ENCODE measurements at places on chromosomes 7 and 10.

- H3K36me3 ChIP-seq, result no peaks in the 10 kb centered on the region
- peaks cover 32% of the 10 kb centered on the region for H3K27me3 ChIP-seq
- H3K27ac ChIP-seq, result no peak overlapping the region
These were observed 74.6 kb upstream of the KCNMA1 start for GRCh38 chr10:77712207-77712606.

GRCh38 chr10:14460447-14460846, 129.7 kb upstream of the FRMD4A start:
- H3K36me3 ChIP-seq, result no peaks in the 10 kb centered on the region
- peaks cover 5% of the 10 kb centered on the region for H3K27me3 ChIP-seq
- no peak overlapping the region for H3K4me3 ChIP-seq
- H3K4me1 ChIP-seq, result no peaks in the 10 kb centered on the region
- no peak overlapping the region for H3K27ac ChIP-seq

DNA sequence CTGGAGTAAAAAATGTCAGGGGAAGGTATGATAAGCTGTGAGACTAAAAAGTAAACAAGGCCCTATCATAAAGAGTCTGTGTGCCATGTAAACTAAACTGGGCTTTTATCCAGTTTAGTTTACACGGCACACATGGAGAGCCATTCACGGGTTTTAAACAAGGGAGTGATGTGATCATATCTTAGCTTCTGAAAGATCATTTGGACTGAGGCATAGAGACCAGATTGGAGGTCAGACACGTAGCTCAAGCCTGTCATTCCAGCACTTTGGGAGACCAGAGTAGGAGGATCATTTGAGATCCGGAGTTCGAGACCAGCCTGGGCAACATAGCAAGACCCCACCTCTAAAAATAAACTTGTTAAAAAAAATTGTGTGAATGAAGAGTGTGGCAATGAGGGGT, 50.1 kb downstream of the SKIDA1 start:
- no peak overlapping the region for H3K27ac ChIP-seq
- H3K4me3 ChIP-seq, result no peak overlapping the region
- no peaks in the 10 kb centered on the region for H3K36me3 ChIP-seq
- H3K27me3 ChIP-seq, result no peaks in the 10 kb centered on the region

DNA sequence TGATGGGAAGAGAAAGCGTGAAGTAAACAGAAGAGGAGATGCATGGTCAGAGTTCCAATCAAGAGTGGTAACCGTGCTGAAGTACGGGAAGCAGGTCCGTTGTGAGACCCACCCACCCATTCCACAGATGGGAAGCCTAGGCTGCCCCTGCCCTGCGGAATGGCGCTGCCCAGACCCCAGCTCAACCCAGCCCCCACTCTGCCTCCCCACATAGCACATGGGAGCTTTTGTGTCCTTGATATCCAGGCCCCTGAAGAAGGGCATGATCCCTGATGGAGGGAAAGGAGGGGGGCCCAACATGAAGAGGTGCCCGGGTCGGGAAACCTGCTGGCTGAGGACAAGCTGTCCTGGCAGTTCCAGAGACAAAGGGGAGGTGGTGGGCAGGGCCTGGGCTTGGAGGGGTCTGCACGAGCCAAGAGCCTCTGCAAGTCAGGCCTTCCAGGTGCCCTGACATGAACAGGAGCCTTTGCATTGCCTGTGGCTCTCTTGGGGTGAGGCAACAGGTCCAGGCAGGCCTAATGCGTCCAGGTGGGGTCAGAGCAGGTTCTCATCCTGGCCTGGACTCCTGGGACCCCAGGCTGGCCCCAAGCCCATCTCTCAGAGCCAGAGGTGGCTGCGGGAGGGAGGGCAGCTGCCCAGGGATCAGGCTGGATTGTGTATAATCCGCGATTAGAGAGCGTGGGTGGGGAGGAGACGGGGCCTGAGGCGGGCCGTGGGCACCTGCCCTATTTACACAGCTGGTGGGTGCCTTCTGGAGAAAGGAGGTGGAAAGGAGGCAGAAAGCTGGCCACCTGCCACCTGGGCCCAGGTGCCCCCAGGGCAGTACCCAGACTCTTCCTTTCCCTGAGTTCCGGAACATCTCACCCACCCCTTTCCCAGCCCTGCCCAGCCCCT, 23.5 kb downstream of the YKT6 start:
- H3K4me3 ChIP-seq, result no peak overlapping the region
- peaks cover 9% of the 10 kb centered on the region for H3K36me3 ChIP-seq
- no peak for DNase-seq
- H3K27ac ChIP-seq, result no peak overlapping the region

- H3K27ac ChIP-seq, result no peak overlapping the region
- H3K27me3 ChIP-seq, result no peaks in the 10 kb centered on the region
- H3K36me3 ChIP-seq, result no peaks in the 10 kb centered on the region
- H3K4me1 ChIP-seq, result no peaks in the 10 kb centered on the region
- H3K4me3 ChIP-seq, result no peak overlapping the region
- DNase-seq, result no peak
These were observed 113.1 kb upstream of the ADCY1 start for GRCh38 chr7:45461026-45461425.

DNA sequence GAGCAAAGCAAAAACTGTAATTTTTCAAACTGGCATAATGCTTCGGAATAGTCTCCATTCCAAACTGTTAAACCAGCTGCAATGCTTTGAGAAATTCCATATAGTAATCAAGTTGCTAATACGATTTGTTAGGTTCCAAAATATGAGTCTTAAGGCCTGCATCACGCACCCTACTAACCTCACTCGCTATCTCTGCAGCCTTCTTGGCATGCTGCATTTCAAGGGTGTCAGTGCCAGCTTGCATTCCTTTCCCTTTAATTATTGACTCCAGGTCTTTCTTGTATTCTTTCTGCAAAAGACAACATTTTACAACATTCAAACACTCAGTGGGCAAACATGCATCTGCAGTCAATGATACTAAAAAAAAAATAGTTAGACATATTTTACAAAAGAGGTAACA, 61.8 kb downstream of the NEBL start:
- DNase-seq, result no peak
- peaks cover 3% of the 10 kb centered on the region for H3K4me1 ChIP-seq
- H3K36me3 ChIP-seq, result peaks cover 30% of the 10 kb centered on the region
- H3K27ac ChIP-seq, result peak overlapping the region; percentile 35
- H3K27me3 ChIP-seq, result no peaks in the 10 kb centered on the region

GRCh38 chr10:113326160-113327111, 226.4 kb upstream of the HABP2 start:
- H3K4me1 ChIP-seq, result peaks cover 40% of the 10 kb centered on the region
- no peaks in the 10 kb centered on the region for H3K36me3 ChIP-seq
- no peak overlapping the region for H3K27ac ChIP-seq
- no peak for DNase-seq
- no peak overlapping the region for H3K4me3 ChIP-seq

- no peak overlapping the region for H3K27ac ChIP-seq
- peaks cover 3% of the 10 kb centered on the region for H3K36me3 ChIP-seq
- H3K4me1 ChIP-seq, result peaks cover 93% of the 10 kb centered on the region
- no peaks in the 10 kb centered on the region for H3K27me3 ChIP-seq
- no peak for DNase-seq
These were observed 5.4 kb downstream of the EPC1 start for GRCh38 chr10:32341596-32341995.

DNA sequence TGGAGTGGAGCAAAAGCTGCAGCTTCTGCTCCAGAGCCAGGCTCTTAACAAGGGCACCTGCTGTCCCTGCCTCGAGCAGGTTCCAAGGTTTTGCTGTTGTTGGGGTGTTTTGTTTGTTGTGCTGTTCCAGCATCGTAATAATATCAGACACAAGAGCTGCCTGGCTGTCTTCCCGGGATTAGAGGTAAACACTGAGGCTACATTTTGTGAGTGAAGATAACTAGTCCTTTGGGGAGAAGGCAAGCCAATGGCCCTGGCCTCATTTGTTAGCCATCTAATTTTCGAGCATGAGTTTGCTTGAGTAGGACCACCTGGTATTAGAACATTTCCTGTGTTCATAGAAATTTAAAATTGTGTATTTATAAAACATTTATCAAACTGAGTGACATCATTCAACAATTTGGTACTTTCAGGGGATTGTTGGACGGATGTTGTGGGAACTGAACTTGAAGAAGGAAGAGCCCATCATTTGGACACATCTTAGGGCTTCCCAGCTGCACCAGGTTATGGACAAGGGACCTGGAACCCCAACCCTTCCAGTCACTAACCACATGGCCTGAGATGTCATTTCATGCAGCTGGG, 555.0 kb downstream of the TNS3 start:
- no peak overlapping the region for H3K27ac ChIP-seq
- H3K27me3 ChIP-seq, result no peaks in the 10 kb centered on the region
- peaks cover 3% of the 10 kb centered on the region for H3K4me1 ChIP-seq
- DNase-seq, result peak; percentile 58
- H3K4me3 ChIP-seq, result no peak overlapping the region

GRCh38 chr7:150631084-150631826, 930 bp downstream of the GIMAP6 start:
- peak; percentile 41 for DNase-seq
- peak overlapping the region; percentile 96 for H3K27ac ChIP-seq
- no peaks in the 10 kb centered on the region for H3K36me3 ChIP-seq
- H3K4me3 ChIP-seq, result peak overlapping the region; percentile 36
- H3K27me3 ChIP-seq, result no peaks in the 10 kb centered on the region

- no peaks in the 10 kb centered on the region for H3K4me1 ChIP-seq
- no peaks in the 10 kb centered on the region for H3K36me3 ChIP-seq
- H3K4me3 ChIP-seq, result no peak overlapping the region
- H3K27ac ChIP-seq, result no peak overlapping the region
These were observed 579.8 kb downstream of the GLRX3 start for GRCh38 chr10:130715686-130716670.

DNA sequence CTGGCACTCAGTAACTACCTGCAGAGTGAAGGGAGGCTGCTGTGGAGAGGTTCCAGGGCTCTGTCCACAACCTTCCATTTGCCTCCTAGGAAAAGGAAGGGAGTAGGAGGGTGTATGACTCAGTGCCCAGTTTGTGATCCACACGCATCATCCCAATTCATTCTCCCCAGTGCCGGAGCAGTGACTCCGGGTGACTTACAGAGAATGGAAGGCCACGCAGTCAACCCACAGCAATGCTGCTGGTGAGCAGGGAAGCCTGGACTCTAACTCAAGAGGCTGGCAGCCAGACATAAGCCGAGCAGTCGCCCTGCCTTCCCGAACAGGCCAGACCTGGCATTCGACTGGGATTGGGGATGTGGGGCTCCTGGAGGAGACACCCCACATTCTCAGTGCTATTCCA, 139.9 kb downstream of the SH3PXD2A start:
- no peak overlapping the region for H3K27ac ChIP-seq
- no peak for DNase-seq

- no peak overlapping the region for H3K4me3 ChIP-seq
- H3K27ac ChIP-seq, result no peak overlapping the region
- no peaks in the 10 kb centered on the region for H3K27me3 ChIP-seq
- no peaks in the 10 kb centered on the region for H3K4me1 ChIP-seq
These were observed 20.4 kb downstream of the ZAN start for GRCh38 chr7:100753750-100754149.

GRCh38 chr7:107999779-108000560, 3.0 kb downstream of the LAMB1 start:
- DNase-seq, result no peak
- peaks cover 10% of the 10 kb centered on the region for H3K4me1 ChIP-seq
- no peaks in the 10 kb centered on the region for H3K27me3 ChIP-seq
- peak overlapping the region; percentile 86 for H3K4me3 ChIP-seq

DNA sequence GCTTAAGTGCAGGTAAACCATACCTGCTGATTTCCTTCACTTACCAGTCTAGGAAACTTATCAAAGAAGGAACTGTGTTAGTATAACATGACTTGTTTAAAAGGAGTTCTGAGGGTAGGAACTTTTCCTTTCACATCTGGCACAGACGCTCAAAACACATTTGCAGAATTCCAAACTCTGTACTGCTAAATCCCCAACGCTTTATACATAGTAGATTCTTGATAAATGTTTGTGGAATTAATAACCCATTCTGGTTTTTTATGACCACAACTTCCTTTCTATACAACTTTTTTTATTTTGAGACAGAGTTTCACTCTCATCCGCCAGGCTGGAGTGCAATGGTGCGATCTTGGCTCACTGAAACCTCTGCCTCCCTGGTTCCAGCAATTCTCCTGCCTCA, 7.7 kb upstream of the TRUB1 start:
- no peaks in the 10 kb centered on the region for H3K36me3 ChIP-seq
- H3K4me1 ChIP-seq, result peaks cover 19% of the 10 kb centered on the region
- no peak for DNase-seq
- no peak overlapping the region for H3K27ac ChIP-seq
- no peaks in the 10 kb centered on the region for H3K27me3 ChIP-seq

DNA sequence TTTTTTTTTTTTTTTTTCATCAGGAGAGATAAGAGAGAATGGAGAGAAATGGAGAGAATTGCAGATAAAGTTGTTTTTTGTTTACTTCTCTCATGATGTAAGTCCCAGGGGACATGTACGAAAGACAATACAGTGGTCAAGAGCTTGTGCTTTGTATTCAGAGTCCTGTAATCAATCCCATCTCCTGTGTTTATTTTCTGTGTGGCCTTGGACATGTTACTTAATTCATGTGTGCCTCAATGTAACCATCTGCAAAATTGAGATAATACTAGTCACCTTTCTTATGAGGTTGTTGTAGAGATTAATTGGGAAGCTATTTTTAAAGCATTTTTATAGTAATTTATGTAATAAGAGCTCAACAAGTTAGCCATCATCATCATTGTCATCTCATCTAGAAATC, 117.5 kb downstream of the CDK14 start:
- no peak for DNase-seq
- H3K36me3 ChIP-seq, result no peaks in the 10 kb centered on the region
- peaks cover 31% of the 10 kb centered on the region for H3K4me1 ChIP-seq
- H3K27me3 ChIP-seq, result no peaks in the 10 kb centered on the region
- H3K4me3 ChIP-seq, result no peak overlapping the region

DNA sequence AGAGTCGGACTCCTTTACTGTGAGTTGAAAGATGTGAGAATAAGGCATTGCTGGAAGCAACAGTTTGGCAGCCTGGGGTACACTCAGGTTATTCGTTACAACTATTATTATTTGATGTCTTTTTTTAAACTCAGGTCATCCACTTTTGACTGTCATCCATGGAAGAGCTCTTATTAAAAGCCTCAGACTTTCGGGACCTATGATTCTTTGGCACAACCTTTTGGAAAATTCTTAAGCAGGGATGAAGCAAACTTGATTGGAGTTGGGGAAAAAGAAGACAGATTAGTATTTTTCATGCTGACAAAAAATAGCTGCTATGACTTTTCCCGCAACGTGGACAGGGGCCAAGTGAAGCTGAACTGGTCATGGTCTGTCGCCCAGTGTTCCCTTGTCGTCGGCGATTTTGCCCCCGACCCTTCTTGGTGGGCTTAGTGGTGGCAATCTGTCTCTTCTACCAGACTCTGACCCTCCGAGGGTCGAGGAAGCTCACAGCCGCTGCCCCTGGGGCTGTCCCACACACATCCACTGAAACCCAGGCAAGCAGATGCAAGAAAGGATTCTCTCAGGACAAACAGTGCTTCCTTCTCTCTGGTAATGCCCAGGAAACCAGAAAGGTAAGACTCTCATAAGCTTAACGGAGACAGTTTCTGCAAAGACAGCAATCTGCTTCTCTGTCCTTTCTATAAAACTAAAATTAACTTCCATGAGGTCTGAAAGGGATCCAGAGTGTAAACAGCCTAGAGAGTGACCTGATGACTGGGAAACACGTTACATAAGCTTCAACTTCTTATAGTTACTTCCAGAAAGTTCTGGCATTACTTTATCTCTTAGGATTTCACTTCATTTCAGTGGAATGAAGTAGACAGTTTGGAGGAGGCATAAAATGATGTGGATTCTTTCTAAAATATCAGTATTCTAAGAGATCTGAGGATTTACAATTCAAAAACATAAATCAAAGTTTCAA, 1.0 kb downstream of the CPED1 start:
- H3K4me3 ChIP-seq, result peak overlapping the region; percentile 40
- peak; percentile 34 for DNase-seq
- peak overlapping the region; percentile 96 for H3K27ac ChIP-seq
- H3K4me1 ChIP-seq, result peaks cover 21% of the 10 kb centered on the region
- no peaks in the 10 kb centered on the region for H3K27me3 ChIP-seq

Data from heart right ventricle (tissue), 16 donors.